AG09309 (cell line): ENCODE measurements at places on chromosomes 4 and X.

- peak; percentile 25 for DNase-seq
Measured at GRCh38 chrX:54178100-54178940, 4.7 kb downstream of the FAM120C start.

DNA sequence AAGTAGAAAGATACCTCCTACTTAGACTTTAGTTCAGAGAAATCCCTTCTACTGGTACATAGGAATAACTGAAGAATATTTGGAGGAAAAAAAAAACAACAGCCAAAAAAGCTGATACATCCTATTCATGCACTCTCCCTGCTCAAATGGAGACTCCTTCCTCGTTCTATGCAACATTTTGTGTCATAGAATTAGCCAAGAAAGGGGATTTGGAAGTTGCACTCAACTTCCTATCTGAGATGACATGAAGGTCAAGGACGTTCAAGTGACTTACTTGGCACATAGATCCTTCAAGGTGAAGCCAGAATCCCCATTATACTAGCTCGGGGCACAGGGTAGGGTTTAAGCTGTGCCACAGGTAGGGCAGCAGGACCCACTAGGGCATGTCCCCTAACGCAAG lies 56.2 kb upstream of the S100G start:
- no peak for DNase-seq

DNA sequence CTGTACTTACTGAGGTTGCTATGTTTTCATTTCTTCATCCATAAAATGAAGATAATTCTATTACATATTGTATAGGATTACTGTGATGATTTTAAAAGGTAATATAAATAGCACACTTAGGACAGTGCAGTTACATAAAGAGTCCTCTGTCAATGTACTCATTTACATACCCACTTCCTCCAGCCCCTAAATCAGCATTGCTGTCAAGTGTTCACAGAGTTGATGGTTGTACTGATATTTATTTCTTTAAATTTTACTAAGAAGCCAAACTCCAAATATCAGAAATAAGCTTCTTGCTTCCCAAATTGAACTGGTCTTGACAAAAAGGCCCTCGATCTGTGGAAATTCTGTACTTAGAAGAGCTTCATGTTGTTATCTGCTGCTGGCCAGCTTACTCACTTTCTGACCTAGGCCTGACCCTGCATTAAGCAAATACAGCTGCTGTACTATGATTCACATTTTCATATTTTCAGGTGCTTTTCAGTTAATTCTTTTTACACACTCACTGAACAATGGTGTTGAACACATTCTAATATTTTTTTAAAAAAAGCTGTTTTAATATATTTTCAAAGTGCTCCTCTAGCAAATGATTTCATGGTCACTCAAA lies 259.6 kb downstream of the UNC5C start:
- no peak for DNase-seq

DNA sequence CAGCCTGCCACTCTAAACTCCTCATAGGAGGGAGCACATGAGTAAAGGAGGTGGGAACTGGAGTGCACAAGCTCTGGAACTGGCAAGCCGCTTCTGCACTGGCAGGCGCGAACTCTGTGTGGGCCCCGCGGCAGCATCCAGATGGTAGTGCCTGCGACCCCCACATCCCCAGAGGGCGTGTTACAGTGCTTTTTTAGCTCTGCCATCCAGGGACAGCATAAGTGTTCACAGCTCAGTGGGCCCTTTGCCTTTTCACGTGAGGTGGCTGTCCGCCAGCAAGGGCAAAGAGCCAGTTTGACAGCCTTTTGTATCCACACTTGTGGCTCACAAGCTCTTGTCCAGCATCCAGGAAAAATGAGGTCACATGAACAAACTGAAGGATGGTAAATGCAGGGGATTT lies 581.6 kb upstream of the DIAPH2 start:
- DNase-seq, result no peak

GRCh38 chr4:183905593-183906488 lies 734 bp downstream of the STOX2 start:
- no peak for DNase-seq
